ENCODE measurements at places on chromosomes 12 and 14.

- no peak for DNase-seq
Measured at GRCh38 chr14:99854831-99855230, 61.6 kb downstream of the EML1 start.

GRCh38 chr14:73770977-73771847 is 57.0 kb upstream of the PNMA1 start:
- no peak for DNase-seq

GRCh38 chr14:39740454-39740853 is 308.2 kb upstream of the FBXO33 start:
- no peak for DNase-seq

DNA sequence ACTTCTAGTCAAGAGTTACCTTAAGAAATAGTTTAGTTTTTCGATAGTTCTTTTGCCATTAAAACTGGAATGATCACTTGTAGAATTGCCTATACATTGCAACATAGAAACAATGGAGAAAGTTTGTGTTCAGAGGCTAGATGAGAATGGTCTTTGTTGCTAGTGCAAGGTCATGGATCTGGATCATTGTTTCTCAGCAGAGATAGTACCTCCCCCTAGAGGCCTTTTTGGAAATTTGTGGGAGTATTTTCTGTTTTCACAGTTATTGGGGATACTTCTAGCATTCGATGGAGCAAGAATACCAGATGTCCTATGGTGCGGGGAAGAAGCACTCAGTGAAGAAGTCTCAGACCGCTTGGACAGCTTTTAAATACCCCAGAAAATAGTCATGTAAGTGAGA is 138.8 kb upstream of the HMGA2 start:
- DNase-seq, result no peak

GRCh38 chr12:32025906-32026305 is 66.7 kb downstream of the RESF1 start:
- DNase-seq, result peak; percentile 7

DNA sequence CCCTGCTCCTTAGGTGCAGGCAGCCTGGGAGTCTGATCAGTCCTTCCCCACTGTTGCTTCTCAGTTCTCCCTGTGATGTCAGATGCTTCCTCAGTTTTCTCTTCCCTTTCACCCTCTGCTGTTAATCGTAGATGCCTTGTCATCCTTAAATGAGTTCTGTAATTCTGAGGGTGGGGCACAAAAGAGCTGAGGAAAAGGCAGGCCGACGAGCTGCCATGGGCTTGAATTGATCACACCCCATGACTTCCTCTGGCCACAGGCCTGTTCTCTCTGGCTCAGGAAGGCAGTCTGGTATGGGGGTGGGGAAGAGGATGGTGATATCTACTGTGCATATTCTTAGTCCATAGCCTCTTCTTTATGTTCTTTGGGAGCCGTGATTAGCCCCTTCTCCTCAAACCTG is 5.2 kb upstream of the AP1G2 start:
- no peak for DNase-seq

- no peak for DNase-seq
Measured at GRCh38 chr14:51677738-51678137, 26.0 kb downstream of the FRMD6 start.

GRCh38 chr14:50756300-50756699 is 74.7 kb downstream of the NIN start:
- no peak for DNase-seq

- no peak for DNase-seq
Measured at GRCh38 chr14:74239848-74240793, 872 bp downstream of the VSX2 start.

- no peak for DNase-seq
Measured at GRCh38 chr12:115135800-115136211, 451.8 kb upstream of the TBX3 start.

DNA sequence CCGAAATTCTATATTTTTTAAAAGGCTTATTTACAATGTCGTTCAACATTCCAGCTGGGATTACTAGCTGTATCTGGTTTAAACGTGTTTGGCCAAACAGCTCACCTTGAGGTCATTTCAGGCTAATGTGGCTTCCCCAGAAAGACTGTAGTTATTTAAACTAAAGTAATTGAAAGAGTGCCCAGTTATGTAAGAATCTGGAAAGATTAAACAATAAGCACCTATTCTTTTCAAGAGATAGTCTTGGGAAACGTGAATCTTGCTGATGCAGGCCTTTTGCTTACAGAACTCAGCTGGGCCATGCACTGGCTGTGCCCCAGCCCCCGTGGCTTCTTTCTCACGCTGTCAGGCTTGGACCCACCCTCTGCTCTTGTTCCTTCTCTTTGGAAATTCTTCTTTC is 24.4 kb downstream of the GLRX5 start:
- no peak for DNase-seq

- no peak for DNase-seq
Measured at GRCh38 chr14:57136669-57137328, 131.9 kb downstream of the EXOC5 start.

GRCh38 chr12:29146196-29146595 is 2.9 kb upstream of the FAR2 start:
- no peak for DNase-seq

DNA sequence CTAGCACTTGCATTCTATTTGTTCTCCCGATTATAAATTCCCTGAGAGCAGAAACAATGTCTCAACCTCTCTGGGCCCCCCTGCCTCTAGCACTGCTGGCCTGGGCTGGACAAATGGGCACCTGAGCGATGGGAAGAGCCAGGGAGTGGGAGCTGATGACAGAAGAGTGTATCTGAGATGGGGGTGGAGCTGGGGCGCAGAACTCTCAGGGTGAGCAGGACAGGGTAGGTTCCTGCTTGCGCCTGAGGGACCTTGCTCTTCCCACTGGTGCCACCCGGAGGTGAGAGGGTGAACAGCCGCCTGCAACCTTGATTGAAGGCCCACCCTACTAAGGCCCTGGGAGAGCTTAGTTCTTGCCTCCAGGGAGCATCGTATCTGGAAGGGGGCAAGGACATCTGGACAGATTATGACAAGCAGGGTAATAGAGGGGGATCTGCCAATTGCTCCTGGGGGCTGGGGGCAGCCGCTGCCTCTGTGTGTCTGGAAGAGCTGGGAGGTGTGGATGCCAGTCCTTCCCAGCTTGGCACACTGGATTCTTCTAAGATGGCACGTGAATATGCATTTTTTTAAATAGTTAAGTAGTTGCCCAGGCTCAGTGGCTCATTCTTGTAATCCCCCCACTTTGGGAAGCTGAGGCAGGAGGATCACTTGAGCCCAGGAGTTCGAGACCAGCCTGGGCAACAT is 43.0 kb upstream of the TSPAN9 start:
- peak; percentile 26 for DNase-seq

- no peak for DNase-seq
Measured at GRCh38 chr14:100027771-100028490, 37.3 kb upstream of the EVL start.

DNA sequence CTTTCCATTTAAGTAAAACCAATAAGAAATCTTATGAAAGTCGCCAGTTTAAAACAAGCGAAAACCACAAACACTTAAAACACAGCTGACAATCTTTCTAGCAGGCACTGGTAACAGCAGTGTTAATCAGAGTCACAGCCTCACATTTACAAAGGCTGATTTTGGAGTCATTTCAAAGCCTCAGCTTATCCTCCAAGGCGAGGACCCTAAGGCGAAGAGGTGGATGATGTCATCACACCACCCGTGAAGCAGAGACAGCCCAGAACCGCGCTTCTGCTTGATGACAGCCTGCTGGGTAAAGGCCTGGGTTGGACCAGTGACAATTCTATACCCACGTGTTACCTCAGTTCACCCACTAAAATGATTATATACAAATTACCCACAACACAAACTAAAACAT is 10.1 kb downstream of the GOLGA3 start:
- DNase-seq, result no peak

Measured in activated CD4-positive, alpha-beta T cell treated with anti-CD3 and anti-CD28 coated beads for 24 hours (primary cell).